ENCODE measurements at places on chromosomes 11 and 22.

DNA sequence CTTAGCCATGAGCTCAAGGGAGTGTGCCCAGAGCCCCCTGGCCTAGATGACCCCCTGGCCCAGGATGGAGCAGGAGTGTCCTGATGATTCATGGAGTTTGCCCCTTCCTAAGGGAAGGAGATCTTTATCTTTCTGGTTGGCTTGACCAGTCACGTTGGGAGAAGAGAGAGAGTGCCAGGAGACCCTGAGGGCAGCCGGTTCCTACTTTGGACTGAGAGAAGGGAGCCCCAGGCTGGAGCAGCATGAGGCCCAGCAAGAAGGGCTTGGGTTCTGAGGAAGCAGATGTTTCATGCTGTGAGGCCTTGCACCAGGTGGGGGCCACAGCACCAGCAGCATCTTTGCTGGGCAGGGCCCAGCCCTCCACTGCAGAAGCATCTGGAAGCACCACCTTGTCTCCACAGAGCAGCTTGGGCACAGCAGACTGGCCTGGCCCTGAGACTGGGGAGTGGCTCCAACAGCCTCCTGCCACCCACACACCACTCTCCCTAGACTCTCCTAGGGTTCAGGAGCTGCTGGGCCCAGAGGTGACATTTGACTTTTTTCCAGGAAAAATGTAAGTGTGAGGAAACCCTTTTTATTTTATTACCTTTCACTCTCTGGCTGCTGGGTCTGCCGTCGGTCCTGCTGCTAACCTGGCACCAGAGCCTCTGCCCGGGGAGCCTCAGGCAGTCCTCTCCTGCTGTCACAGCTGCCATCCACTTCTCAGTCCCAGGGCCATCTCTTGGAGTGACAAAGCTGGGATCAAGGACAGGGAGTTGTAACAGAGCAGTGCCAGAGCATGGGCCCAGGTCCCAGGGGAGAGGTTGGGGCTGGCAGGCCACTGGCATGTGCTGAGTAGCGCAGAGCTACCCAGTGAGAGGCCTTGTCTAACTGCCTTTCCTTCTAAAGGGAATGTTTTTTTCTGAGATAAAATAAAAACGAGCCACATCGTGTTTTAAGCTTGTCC lies 14.3 kb downstream of the ADORA2A start:
- no peak for DNase-seq

GRCh38 chr22:25403284-25403810 lies 161.1 kb upstream of the GRK3 start:
- no peak for DNase-seq

DNA sequence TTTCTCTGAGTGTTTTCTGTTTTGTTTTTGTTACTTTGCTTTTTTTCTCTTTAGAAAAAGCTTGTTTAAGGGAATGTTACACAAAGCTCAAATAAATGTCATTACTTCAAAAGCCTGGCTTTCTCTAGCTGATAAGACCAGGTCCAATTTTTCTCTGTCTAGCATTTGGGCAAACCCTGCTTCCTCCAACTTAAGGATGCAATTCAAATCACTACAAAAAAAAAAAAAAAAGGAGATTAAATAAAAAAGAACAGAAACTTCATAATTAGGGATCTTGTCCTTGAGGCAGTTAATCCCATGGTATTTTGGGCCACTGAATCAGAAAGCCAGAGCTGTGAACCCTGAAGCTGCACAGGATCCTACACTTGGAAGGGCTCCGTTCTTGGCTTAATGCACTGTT lies 480.8 kb upstream of the KIRREL3 start:
- no peak for DNase-seq

DNA sequence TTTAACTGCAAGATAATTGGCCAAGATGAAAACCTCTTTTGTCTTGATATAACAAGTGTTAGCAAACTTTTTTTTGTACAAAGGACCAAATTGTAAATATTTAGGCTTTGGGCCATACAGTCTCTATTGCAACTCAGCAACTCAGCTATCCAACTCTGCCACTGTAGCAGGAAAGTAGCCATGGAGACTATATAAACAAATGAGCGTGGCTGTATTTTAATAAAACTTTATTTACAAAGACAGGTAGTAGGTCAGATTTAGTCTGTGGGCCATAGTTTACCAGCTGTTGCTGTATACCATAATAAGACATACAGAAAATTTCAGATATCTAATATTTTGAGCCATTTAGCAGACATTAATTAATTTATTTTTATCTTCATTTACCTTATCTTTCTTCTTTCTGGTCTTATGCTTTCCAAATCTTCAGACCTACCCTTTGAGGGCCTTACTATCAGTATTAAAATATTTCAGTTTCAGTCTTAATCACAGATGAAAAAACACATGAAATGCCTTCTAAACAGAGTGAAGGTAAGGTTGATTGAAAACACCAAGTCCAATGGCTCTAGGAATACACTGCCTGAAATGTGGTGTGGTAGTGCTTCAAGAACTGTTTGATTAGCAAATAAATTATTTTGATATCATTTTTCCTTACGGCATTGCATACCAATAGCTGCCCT lies 256.9 kb upstream of the CTSC start:
- no peak for DNase-seq

- DNase-seq: no peak
Observed at GRCh38 chr22:20052309-20053259, 27.5 kb upstream of the DGCR8 start.

GRCh38 chr11:125162743-125163142 lies 1.8 kb upstream of the PKNOX2 start:
- no peak for DNase-seq

- no peak for DNase-seq
Observed at GRCh38 chr11:2731130-2732125, 31.6 kb upstream of the KCNQ1OT1 start.

DNA sequence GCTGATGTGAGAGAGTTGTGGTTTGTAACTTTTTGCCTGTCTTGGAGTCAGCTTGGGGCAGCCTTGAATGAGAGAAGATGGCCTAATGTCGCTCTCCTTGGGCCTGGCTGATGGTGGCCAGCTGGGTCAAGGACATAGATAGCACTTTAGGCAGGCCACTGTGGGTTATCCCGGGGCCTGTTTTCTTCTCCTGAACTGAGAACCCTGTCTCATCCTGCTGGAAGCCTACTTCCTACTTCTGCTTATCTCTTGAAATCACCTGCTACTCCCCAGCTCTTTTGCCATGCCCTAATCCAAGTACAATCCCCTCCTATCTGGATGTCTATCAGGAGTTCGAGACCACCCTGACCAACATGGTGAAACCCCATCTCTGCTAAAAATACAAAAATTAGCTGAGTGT lies 49.5 kb downstream of the OSBP2 start:
- no peak for DNase-seq

- DNase-seq: no peak
Observed at GRCh38 chr11:96841792-96842191, 452.0 kb downstream of the JRKL start.

- DNase-seq: no peak
Observed at GRCh38 chr11:8772571-8773519, 90.3 kb downstream of the RPL27A start.

GRCh38 chr11:116901211-116901610 lies 63.8 kb upstream of the APOA1 start:
- DNase-seq: no peak

- DNase-seq: no peak
Observed at GRCh38 chr11:34830648-34831047, 85.5 kb downstream of the APIP start.

DNA sequence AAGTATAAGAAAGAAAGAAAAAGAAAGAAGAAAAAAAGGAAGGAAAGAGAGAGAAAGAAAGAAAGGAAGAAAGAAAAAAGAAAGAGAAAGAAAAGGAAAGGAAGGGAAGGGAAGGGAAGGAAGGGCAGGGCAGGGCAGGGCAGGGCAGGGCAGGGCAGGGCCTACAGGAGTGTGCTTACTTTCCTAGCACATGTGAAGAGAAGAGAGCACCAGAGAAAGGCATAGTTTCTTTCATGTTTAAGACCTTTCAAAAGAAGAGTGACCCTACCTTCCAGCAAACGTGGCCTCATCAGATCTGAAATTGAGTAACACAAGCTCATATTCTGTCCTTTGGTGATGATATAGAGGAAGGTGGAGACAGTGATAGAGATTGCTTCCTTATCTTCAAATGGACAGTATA lies 899.3 kb upstream of the RAG2 start:
- DNase-seq: no peak

GRCh38 chr11:130612291-130612851 lies 163.9 kb downstream of the ADAMTS15 start:
- no peak for DNase-seq

GRCh38 chr22:37852418-37852817 lies 3.2 kb downstream of the EIF3L start:
- no peak for DNase-seq

- DNase-seq: no peak
Observed at GRCh38 chr11:61118406-61118805, 16.1 kb downstream of the CD5 start.

GRCh38 chr22:44389181-44389580 lies 76.4 kb upstream of the SHISAL1 start:
- no peak for DNase-seq

GRCh38 chr11:65390996-65391395 lies 4.6 kb downstream of the FRMD8 start:
- no peak for DNase-seq

DNA sequence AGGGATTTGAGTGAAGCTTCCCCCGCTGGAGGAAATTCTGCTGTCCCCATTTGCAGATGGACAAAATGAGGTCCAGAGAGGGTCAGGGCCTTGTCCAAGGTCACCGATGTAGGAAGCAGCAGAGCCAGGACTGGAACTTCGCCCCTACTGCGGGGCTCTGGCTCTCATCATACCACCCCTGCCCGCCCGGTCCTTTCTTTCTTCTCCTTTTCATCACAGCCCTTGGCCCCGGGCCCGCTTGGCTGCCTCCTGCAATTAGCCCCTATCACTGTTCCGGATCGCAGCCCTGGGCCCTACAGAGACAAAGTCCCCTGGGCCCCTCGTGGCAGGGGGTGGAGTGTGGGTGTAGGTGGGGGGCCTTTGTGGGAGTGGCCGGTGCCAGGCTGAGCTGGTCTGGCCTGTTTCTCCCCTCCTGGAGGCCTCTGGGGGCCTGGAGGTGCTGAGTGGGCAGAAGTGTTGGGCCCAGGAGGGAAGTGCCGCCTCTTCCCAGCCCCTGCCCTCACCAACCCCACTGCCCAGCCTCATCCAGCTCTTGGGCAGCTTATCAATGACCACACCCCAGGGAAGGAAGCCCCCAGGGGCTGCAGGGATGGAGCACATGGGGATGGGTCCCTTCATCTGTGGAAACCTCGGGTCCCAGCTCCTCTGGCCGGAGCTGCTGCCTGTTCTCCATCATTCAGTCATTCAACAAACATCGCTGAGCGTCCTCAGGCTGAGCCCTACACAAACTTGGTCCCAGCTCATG lies 3.4 kb downstream of the EMID1 start:
- DNase-seq: no peak

DNA sequence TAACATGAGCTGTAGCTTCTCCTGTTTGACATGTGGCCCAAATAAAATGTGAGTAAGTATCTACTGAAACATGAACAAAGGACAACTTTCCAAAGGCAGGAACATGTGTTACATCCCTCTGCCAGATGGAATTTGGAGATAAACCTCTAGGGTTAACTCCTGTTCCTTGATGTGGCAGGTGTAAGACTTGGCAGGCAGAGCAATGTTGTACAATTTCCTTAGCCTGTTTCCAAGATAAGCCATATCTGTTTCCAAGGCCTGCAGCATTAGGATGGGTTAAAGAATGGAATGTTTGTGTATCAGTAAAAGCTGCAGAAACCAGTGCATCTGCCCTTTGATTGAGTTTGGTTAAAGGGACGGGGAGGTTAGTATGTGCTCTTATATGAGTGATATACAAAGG lies 8.8 kb upstream of the DNAJB13 start:
- no peak for DNase-seq

DNA sequence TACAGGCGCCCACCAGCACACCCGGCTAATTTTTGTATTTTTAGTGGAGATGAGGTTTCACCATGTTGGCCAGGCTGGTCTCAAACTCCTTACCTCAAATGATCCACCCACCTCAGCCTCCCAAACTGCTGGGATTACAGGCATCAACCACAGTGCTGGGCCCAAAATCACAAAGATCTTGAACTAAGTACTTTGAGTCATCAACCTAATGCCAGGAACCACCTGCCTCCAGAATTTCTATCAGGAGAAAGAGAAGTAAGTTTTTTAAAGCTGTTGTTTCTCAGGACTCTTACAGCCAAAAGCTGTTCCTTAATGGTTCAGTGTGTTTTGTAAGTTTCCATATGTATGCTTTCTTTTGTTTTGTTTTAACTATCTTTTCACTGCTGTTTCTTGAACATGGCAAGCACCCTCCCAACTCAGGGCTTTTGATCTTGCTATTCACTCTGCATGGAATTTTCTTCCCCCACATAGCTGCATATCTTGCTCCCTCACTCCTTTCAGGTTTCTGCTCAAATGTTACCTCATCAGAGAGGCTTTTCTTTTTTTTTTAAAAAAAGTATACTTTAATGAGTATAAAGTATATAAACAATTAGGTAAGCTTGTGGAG lies 6.0 kb upstream of the PAK1 start:
- DNase-seq: no peak

DNA sequence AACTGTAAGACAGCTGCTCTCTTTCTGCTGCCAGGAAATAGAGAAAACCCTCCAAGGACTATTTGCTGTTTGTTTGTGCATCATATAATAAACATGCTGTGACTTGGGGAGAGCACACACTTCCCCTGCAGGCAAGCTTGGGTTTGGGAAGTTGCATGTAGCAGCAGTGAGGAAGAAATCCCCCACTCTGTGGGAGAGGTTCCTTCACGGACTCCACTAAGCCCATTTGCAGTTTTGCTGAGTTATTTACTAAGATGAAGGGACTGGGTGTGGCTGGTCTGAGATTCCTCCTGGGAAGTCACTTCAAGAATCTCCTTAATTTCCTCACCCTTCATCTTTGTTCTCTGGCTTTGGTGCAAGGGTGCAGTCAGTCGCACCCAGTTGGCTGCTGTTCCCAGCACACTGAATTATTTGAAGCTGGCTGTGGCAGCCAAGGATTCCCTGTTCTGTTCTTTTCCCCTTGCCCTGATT lies 104.9 kb downstream of the ARFGAP2 start:
- DNase-seq: no peak

DNA sequence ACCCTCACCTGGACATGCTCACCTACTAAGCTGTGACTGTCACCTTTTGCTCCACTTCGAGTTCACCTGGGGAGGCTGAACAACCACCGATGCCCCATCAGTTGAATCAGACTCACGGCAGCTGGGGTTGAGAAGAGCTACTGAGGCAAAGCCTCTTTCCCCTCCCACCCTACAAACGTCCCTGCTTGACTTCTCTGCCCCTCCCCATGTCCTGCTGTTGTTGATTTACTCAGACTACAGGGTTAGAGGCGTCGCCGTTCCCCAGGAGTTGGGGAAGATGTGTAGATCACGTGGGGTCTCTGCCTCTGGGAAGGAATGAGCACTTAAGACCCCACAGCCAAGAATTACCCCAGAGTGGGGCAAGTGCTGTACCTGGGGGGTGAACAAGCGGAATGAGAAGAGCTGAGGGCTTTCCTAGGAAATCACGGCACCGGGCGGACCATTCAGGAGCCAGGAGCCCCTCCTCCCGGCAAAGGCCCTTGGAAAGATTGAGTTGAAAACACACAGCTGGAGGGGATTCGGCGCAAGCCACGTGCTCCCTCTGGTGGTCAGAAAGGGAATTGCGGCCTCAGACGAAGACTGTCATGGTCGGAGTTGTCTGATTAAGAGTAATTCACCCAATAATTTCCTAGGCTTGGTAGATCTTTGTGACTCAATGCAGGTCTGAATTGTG lies 7.0 kb downstream of the FXYD2 start:
- DNase-seq: peak; percentile 82

- no peak for DNase-seq
Observed at GRCh38 chr22:38614332-38615063, 41.7 kb downstream of the FAM227A start.

Data from CD4-positive, alpha-beta T cell treated with Interleukin-6 at 100 ng/mL for 8 hours (primary cell).